ENCODE measurements at places on chromosomes 12 and 14. TPM values are rescaled to one million over a fixed set of nuclear protein-coding genes. Genes with fewer than 3 reads are reported as not detected.

The SYCP3 gene
- not detected for total RNA-seq

The SAMD15 gene
- total RNA-seq: not detected

The TAS2R9 gene
- not detected for total RNA-seq

DNA sequence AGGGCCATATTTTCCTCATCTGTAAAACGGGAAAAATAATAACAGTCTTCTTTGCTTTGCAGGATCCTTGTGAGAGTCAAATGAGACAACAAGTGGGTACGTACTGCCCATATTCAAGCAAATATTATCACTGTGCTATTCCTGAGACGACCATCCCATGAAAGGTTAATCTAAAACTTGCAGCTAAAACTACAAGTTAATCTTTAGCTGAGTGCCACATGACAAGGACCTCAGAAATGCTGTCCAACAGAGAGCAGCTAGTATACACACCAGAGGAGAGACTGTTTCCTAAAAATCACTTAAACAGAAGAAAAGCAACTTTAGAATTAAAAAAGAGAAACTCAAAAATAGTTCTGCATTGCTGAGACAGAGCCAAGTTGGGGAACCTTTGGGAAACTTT is 162.7 kb upstream of the TMTC2 start:
- DNase-seq: no peak

GRCh38 chr12:99522456-99522855 is 125.1 kb upstream of the GARIN6 start:
- no peak for DNase-seq

GRCh38 chr14:33150666-33151428 is 212.2 kb downstream of the NPAS3 start:
- no peak for DNase-seq
